ENCODE measurements at places on chromosomes 4 and X.

GRCh38 chr4:29051381-29051965 lies 1668.7 kb upstream of the PCDH7 start:
- no peak for DNase-seq

DNA sequence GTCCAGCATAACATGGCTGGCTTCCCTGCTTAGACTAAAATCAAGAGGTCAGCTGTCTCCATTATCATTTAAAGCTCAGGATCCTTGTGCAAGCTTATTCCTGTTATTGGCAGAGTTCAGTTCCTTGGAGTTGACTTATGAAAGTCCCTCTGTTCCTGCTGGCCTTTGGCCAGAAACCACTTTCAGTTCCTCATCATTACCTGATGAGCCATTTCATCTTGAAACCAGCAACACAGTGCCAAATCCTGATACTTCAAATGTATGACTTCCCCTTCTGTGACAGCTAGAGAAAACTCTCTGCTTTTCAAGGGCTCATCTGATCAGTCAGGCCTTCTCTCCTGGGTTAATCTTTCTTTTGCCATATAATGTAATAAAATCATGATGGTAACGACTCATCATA lies 110.6 kb upstream of the FSTL5 start:
- no peak for DNase-seq

- no peak for DNase-seq
These were observed 48.3 kb downstream of the MAP7D3 start for GRCh38 chrX:136202889-136203288.

DNA sequence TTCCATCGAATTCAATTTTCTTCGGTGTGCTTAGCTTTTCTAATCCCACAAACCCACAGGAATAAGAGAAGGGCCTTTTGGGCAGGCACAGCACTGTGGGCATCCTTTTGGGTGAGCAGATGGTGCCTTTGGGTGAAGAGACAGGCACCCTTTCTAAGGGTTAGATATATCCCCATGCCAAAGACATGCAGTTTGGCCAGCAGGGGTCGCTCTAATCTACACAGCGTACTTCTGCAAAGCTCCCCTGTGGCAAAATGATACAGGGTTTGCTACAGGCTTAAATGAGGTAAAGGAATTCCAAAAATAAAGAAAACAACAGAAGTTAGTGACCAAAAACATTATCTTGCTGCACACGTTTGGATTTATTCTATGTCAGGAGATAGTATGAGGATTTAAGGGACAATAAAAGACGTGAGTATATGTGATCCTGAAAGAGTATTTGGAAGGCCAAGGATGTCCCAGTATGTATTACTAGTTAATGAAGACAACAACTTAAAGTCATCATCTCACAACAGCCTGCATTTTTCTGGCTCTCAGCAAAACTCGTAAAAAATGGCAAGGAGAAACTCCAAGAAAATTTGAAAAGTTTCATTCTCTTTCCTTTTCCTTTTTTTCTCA lies 49.5 kb downstream of the PHEX start:
- DNase-seq: peak; percentile 23

- no peak for DNase-seq
These were observed 35.9 kb upstream of the TAPT1 start for GRCh38 chr4:16262188-16262587.

DNA sequence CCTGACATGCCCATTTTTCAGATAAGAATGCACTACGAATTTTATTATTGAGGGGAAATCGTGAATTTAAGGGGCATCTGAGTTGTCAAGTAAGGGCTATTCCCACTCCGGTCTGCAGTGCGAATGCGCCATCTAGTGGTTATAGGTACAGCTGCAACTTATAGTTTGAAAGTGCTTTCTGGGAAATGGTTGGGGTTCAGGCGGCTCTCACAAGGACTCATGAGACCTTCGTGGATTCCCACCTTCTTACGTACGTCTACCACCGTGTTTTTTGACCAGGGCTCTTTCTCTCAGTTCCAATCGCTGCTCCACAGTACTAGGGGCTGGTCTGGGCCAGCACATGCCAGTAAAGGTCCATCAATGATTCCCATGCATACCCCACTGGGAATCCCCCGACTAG lies 12.3 kb downstream of the MSL3 start:
- no peak for DNase-seq

- no peak for DNase-seq
These were observed at the start of gene USP51 for GRCh38 chrX:55489314-55490009. TSS of gene USP51 (minus strand) at chrX:55489848. CDS start at chrX:55488939, 909 bp downstream.

- DNase-seq: no peak
These were observed 77.6 kb upstream of the PCDH18 start for GRCh38 chr4:137609718-137610430.

DNA sequence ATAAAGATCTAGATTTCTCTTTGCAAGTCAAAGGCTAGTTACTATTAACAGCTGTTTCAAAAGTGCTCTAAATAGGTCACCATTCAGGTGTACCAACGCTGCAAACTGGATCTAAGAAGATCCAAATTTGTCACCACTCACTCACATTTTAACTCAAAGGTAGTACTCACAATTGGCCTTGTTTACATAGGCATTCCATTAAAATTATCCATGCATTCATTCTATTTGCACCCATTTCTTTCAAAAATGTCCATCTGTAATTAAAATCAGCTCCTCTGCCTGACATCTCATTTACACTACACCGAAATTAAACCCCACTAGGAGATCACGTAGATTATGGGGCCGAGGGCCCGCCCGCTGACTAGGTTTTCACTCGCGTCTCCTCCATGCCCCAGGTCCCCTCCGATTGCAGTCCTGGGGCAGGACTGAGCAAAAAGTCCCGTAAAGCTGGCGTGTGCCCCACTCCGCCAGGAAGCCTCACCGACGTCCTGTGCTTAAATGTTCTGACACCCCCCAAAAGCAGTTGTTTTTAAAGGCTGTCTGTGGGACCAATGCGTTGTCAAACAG lies 1.3 kb upstream of the ING2 start:
- DNase-seq: no peak

DNA sequence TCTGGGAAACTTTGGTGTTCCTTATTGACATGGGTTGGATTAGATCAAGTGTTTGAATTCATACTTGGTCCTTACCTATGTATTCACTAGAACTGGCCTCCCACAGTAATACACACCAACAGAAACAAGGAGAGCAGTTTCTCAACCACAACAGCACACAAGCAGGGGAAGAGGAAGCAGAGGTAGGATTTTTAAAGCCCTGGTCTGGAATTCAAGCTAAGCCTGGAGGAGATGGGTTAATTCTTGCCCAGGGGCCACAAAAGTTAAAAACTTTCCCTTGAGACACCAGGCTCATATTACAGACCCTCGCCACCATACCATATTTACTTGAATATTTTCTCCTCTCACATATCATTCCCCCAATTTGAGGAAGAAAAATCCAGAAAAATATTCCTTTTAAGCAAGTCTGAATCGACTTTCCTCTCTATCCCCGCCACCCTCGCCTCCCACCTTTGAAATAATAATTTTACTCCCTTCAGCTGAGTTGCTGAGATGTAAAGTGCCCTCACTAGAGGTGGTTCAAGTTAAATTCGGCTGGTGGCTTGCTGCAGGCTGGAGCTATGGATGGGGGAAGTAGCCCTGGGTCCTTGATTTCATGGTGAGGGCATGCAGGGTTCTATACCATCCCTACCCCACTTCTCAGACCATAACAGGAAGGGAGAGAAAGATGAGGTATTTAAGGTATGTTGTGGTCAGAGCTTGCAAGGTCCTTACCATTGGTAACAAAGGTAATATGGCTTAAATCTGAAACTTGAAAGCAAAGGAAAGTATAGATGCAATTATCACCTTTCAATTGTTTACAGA lies 440.2 kb downstream of the INPP4B start:
- no peak for DNase-seq

DNA sequence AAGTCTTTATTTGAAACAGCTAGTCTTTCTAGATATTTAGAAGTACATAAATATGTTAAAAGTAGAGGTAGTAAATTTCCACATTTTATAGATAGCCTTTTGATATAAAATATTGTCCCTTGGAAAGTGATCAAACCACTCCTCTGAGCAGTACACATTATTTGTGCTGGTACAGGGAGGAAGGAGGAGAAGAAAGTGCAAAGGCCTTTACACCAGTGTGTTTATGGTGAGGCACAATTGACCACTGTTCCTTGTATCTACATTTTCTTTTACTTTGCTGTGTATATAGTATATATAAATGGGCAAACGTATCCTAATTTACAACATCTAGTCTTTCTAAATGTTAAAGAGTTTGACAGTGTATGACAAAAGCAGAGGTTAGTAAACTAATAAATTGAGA lies 39.9 kb downstream of the CXCL8 start:
- no peak for DNase-seq

GRCh38 chrX:120016068-120016441 lies 61.4 kb downstream of the RHOXF2B start:
- DNase-seq: no peak

GRCh38 chrX:109954955-109955354 lies 48.0 kb upstream of the TMEM164 start:
- no peak for DNase-seq

DNA sequence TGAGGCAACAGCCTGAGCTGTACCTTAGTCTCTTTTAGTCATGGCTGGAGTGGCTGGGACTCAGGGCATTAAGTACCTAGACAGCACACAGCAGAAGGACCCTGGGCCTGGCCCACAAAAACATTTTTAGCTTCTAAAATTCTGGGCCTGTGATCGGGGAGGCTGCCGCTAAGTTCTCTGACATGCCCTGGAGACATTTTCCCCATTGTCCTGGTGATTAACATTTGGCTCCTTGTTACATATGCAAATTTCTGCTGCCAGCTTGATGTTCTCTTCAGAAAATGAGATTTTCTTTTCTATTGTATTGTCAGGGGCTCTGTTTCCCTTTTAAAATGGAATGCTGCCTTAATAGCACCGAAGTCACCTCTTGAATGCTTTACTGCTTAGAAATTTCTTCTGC lies 952.4 kb downstream of the TRAM1L1 start:
- no peak for DNase-seq

DNA sequence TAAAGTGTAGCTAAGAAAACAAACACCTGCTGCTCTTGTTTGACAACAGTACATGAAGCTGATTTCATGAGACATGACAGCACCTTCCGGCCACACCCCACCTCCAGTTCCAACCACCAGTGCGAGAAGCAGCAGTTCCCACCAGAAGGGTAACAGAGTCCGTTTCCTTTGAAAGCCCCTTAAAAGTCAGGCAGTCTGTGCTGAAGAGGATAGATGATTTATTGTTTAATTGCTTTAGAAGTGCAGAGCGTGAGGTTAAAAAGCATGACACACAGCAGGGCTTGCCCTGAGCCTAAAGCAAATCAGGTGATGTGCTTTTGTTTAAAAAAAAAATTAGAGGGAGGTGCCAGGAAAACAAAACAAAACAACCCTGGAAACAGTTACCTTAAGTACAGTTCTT lies 82.6 kb downstream of the HADH start:
- DNase-seq: no peak

- DNase-seq: no peak
These were observed 189.1 kb downstream of the PCDH18 start for GRCh38 chr4:137343221-137343620.

- DNase-seq: no peak
These were observed 3.1 kb upstream of the CSN3 start for GRCh38 chr4:70239131-70239883.

GRCh38 chrX:101691835-101692234 lies 32.2 kb upstream of the ARMCX2 start:
- no peak for DNase-seq

GRCh38 chr4:166309286-166309685 lies 436.2 kb downstream of the TLL1 start:
- DNase-seq: no peak

DNA sequence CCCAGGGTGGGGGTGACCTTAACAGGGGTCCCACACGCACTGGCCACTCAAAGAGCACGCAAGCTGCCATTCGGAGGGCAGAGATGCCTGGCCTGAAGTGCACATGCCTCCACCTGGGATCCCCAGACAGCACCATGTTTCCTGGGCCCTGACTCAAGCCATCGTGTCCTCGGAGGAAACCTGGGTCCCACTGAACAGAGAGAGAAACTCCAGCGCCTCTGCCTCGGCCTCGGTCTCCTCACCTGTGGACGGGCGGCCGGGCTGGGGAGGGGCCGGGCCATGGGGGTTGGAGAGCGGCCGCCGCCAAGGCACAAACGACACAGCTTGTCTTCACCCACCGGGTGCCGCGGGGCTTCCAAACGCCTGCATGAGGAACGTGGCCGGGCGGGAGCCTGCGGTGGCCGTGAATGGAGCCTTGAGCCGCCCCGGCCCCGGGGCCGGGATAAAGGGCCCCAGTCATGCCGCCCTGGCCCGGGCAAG lies 30.0 kb upstream of the FGFR3 start:
- DNase-seq: no peak

DNA sequence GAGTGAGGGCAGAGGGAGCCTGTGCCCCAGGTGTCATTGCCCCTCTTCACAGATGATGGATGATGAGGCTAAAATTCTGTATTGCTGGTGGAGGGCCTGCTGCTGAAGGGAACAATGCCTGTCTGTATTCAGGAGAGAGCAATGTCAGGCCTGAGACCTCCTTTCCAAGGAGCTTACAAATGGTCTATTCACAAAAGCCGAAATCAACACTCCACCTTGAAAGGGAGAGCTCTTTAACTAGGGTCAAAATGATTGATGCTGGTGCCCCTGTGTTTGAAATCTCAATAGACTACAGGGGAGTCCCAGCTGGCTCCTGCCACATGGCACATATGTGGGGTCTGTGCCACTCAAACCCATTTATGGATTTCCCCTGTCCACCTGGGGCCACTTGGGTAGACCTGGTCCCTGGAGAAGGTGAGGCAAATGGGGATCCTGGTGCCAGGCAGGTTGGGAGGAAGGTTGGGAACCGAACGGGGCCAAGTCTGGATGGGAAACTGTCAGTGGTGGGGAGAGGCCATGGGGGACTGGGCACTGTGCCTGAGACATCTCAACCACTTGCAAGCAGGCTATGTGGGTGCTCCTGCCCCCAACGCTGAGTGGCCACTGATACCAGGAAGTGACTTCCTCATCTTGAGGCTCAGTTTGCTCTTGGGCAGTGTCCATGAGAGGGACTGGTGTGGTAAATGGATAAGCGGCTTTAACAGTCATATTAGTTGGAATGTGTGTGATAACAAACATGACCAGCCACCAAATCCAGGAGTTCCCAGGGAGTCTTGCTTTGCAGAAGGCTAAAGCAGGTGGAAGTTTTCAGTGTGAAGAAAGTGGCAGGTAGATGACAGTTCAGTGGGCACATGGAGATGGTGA lies 223.8 kb upstream of the PSAPL1 start:
- DNase-seq: no peak

- DNase-seq: no peak
These were observed 210.9 kb upstream of the NOCT start for GRCh38 chr4:138804711-138805110.

DNA sequence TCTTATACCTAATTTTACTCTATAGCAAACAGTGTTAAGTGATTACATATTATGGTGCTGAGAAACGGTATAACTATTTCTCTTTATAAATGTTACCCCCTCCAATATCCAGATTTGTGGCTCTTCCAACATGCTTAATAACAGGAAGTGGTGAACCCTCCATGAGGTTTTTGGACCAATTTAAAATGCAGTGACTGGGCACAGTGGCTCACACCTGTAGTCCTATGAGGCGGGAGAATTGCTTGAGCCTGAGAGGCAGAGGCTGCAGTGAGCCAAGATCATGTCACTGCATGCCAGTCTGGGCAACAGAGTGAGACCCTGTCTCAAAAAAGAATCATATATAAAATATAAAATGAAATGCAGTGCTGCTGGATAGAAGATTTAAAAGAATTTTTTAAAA lies 137.3 kb downstream of the MGST2 start:
- DNase-seq: no peak

Data from mesothelial cell of epicardium (in vitro differentiated cells).